NCI-H2171 treated with DMSO at 0.1 percent for 48 hours (cell line): ENCODE measurements at places on chromosomes 12 and 14.
A peak's percentile ranks its signal among the peaks of the same experiment; 100 is the strongest.

- no peak for DNase-seq
Measured at GRCh38 chr14:52044791-52045522, 23.9 kb downstream of the NID2 start.

DNA sequence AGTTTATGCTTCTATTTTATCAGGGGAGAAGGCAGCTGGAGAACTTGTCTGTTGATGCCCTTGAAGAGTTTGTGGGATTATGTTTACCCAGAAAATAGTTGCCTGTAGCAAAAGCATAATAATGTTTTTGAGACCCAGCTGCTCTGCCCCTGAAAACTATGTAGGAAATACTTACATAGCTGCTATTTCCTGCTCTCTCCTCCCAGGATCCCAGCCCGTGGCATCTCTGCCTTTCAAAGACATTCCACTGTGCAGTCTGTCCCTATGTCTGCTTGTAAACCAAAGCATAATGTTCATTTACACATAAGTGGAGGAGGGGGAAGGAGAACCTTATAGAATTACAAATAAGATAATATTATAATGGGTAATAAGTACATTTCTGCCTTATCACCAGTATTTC is 198.7 kb downstream of the SYT1 start:
- no peak for DNase-seq

- DNase-seq = no peak
Measured at GRCh38 chr12:28258998-28259397, 68.7 kb downstream of the CCDC91 start.

DNA sequence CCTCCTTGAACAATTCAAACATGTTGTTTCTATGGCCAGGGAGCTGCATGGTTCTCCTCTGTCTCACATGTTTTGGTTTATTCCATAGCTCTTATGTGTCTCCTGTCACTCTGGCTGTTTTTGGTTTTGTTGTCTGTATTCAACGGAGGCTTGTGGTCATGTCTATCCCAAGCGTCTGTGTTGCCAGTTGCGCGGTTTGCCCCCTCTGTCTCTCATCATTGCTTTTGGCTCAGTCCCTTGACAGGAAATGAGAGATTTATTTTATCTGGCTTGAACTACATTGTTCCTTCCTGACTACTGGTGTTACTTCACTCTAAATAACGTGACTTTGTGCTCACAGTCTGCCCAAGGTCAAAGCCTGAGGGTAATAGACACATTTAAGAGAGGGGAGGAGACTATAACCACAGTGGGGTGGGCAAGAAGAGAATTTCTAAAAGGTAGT is 96.4 kb upstream of the SOX5 start:
- DNase-seq = no peak

GRCh38 chr14:47353186-47353585 is 322.2 kb downstream of the MDGA2 start:
- DNase-seq = no peak

DNA sequence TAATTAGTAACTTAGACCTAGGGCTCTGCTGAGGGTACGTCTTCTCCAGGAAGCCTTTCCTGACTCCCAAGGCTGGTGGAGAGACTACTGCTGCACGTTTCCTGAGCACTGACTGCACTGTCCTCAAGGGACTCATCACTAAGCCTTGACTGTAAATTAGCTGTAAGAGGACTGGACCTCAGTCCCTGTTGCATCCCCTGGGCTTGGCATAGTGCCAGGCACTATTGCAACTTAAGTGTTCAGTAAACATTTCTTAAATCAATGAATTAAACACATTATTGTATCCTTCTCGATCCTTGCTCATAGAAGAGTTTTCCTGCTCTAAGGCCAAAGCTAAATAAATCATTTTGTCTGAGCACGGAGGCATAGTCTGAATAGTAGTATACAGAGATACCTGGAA is 31.9 kb upstream of the IFNG-AS1 start:
- DNase-seq = no peak

DNA sequence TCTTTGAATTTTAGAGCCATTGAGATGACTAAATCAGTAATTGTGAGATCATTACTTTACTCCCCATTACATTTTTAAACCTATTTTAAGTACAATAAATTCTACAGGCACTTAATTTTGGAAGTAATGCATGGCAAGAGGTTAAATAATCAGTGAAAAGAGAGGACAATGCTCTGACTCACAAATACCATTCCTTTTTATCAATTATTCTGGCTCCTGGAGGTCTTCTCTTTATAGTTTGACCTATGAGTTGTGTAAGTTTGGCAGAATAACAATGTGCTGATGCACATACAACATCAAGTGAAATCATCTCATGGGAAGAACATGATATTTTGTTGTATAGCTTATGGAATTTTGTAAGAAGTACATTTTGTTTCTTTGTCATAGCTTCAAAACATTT is 166.7 kb downstream of the TMTC3 start:
- DNase-seq = no peak

DNA sequence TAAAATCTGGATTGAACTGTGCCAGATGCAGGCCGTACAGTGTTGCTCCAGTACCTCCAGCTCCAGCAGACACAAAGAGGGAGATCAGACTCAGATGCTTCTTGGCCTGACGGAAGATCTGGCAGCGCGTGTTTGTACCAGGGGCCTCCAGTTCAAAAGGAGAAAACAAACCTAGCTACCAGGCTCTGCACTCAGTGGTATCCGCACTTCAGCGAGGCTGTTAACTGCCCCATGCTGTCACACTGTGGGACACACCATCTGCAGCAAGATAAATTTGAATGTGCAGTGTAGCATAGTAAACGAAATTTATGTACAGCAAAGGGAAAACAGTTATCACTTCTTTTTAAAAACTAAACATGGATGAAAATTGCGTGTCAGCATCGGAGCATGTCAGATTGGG is 5.1 kb downstream of the DYNC1H1 start:
- DNase-seq = no peak

DNA sequence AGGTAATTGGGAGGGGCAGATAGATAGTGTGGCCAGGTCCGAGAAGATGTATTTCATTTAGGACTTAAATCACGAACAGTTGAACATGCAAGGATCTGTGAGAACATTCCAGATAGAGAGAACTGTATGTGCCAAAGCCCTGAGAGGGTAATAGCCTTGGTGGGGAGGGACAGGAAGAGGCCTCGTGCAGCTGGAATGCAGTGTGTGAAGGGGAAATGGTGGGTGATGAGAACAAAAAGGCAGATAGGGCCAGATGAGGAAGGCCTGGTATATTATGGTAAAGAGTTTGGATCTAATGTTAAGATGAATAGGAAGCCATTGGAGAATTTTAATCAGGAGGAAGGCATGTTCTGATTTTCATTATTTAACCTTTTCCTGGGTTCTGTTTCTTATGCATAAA is 136.3 kb downstream of the TPH2 start:
- no peak for DNase-seq

- no peak for DNase-seq
Measured at GRCh38 chr14:91315844-91316267, 71.4 kb upstream of the GPR68 start.

GRCh38 chr14:26128931-26129671 is 468.7 kb downstream of the NOVA1 start:
- DNase-seq = no peak

DNA sequence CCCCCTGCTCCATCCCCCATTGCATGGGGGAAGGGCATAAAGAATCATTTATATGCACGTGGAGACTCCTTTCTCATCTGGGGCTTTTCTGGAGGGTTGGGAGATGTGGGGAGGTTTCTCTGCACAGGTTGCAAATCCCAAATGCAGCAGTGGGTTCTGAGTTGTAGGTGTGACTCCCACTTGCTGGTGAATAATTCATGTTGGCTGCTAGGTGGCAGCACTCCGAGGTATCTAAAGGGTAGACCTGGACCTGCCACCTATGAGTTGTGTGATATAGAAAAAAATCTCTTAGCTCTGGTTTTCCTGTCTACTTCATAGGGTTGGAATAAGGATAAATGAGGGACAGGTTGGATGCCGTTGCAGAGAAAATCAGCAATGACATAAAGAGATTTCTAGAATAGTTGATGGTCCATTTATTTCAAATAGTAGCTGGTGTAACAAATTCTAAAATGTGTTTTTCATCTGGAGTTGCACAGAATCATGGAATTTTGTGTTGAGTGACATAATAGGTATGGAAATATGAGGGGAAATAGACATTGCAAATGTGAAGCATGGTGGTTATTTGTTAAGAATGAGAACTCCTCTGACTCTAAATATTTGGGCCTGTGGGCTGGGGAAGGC is 4.6 kb downstream of the MARCHF9 start:
- peak; percentile 51 for DNase-seq

DNA sequence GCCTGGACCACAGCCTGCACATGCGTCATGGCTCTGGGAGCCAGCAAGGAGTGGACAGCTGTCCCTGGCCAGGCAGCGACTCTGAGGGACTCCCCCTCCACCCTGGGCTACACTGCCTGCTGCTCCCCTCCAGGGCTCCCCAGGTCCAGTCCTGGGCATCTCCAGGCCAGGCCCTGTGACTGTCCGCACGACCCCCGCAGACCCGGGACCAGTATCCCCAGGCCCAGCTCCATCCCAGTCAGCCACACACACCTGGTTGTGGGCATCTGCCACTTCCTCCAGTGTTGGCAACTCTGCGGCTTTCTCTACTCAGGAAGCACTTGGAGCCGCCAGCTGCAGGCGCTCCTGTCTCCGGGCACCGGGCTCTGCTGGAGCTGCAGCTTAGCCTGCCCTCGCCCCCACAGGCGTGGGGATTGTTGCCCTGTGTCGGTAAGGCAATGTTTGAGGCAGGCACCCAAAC is 2.4 kb downstream of the ULK1 start:
- no peak for DNase-seq

GRCh38 chr14:34228650-34228976 is 233.4 kb downstream of the SPTSSA start:
- DNase-seq = no peak

DNA sequence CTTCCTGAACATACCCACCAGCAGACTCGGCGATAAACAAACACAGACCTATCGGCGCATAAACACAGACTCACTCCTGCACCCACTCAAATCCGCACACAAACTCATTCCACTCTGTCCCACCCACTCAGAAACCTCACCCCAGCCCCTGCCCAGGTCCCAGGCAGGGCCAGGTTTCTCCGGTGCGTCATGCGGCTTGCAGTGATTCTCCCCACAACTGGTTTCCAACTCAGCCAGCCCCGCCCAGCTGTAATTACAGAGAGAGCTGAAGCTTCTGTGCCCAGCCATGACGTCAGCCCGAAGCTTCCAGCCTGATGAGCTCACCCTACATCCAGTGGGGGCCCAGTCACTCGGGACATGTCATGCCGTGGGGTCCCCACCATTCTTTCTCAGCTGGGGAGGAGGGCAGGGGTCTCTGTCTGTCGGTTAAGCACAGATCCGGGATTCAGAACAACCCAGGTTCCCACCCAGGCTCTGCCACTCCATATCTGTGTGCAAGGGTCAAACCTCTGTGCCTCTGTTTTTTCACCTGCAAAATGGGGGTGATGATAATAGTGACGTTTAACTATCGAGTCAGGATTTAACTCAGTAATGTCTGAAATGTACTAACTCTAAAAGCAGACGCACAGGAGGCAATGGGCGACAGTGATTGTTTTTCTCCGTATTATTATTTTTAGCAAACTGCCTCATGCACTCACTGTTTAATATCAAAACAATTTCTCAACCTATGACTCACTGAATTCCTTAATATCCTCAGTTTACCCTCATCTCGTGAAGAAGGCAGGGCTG is 2.3 kb upstream of the HSPB8 start:
- DNase-seq = peak; percentile 49

DNA sequence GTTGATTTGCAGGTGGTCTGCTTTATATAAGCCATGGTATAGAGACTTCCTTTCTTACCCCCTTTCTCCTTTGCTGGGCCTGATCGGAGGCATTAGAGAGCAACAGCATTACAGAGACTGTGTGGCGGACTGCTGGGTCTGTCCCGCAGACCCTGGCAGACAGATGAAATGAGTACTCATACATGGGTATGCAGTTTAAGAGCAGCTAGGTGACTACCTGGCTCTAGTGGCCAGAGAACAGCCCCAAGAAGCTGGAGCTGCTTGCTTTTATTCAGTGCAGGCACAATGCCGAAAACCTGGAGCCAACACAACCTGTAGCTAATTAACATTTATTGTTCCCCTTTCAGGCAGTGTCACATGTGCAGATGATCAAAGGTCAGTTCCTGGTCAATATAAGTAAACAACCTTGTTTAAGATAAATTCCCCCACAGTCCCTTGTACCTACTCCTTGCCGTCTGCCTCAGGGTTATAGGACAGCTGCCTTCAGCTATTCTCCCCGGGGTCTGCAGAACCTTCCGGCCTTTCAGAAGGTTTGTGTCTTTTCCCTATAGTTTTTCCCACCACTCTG is 160.0 kb downstream of the TRHDE start:
- DNase-seq = no peak

DNA sequence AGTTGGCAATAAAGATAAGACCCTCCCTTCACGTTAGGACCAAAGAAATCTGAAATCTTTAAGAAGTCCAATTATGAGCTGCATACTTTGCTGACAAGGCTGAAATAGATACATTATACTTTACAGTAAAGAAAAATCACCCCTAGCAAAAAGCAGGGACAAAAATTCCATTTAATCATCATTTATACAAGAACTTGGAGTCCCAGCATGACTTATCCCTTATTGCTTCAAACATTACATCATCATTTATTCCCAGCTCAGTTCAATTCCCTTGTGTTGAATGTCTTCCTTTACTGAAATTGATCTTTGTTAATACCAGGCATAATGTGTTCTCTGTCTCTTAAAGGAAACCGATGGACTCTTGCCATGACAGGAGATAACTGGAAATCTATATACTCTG is 449.6 kb upstream of the CCDC196 start:
- DNase-seq = no peak

DNA sequence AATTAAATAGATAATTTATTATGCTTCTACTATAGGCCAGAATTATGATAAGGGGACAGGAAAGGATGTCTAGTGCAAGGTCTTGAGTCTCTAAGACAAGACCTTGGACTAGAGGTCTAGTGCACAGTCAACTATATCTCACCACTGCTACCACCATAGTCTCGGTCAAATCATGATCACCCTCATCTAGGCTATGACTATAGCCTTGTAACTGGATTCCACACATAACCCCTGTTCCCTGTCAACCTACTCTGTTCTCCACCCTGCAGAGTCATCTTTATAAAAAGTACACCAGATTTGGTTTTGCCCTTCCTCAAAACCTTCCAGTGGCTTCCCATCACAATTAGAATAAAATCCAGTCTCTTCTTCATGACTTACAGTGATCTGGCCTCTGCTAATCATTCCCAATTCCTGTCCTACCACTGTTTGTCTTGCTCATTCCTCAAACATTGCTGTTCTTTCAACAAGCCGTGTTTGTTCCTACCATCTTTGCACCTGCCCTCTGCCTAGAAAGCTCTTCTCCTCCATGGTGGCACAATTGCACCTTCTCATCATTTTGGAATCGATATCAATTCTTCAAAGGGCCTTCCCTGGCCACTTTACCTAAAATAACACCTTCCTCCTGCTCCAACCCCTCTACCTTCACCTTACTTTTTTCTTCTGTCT is 169.4 kb downstream of the FOXN3 start:
- no peak for DNase-seq

DNA sequence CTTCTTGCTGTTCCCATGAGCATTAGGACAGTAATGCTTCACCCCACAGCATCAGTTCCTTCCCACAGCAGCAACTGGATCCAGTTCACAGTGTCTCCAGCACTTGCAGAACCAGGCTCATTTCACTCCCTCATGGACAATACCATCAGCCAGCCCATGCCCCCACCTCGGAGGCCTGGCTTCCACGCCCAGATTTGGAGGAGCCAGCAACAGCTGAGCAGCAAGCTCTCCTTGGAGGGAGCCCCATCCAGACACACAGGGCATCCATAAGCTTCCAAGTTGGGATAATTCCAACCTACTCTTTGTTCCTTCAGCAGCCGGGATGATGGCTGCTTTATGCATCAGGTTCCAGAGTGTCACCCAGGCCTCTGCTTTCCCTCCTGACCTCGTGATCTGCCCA is 250.0 kb downstream of the GLT1D1 start:
- DNase-seq = no peak

- DNase-seq = peak; percentile 61
Measured at GRCh38 chr12:112116232-112117060, 7.9 kb upstream of the NAA25 start.
